Activated T-cell treated with anti-CD3 and anti-CD28 coated beads, Interleukin-2, amount 50 U/mL, for 4 hours (primary cell): ENCODE measurements at places on chromosomes 2 and 18. TPM values are rescaled to one million over a fixed set of nuclear protein-coding genes. Genes with fewer than 3 reads are reported as not detected.

Gene CHRND
- total RNA-seq = not detected

Gene TET3
- 30.8 TPM for total RNA-seq

Gene IL1RN
- total RNA-seq = 1.8 TPM

Gene NOSTRIN
- 0.32 TPM for total RNA-seq

Gene TGOLN2
- 99.6 TPM for total RNA-seq
